ENCODE measurements at places on chromosomes 3 and 15. TPM values are rescaled to one million over a fixed set of nuclear protein-coding genes. Genes with fewer than 3 reads are reported as not detected.

DNA sequence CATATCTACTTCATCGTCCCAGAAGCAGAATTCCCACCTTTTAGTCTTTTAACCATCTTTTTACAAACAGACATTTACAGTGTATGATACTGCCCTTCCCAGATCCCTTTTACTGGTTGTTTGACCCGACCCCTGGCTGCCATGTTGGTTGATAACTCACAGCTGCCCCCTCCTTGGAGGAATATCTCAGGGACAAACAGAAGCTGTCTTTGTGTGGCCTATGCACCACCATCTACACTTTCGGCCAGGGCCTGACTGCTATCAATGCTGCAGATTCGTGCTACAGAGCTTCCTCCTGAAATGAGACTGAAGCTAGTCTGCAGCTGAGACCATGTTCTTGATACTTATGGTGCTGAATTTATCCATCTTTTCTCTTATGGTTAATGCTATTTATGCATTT lies 6.6 kb upstream of the POLQ start:
- H3K4me1 ChIP-seq = peaks cover 5% of the 10 kb centered on the region
- DNase-seq = no peak
- no peaks in the 10 kb centered on the region for H3K36me3 ChIP-seq
- no peak overlapping the region for H3K27ac ChIP-seq
- no peaks in the 10 kb centered on the region for H3K27me3 ChIP-seq
- H3K4me3 ChIP-seq = no peak overlapping the region

DNA sequence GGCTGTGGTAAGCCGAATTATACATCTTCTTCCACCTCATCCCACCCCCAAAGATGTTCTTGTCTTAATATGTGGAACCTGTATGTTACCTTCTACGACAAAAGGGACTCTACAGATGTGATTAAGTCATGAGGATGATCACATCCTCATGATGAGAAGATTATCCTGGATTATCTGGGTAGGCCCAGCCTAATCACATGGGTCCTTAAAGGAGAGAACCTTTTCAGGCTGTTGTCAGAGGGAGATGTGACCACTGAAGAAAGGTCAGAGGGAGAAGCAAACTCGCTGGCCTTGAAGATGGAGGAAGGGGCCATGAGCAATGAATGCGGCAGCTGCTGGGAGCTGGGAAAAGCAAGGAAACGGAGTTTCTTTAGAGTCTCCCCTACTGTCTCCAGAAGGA lies 12.9 kb upstream of the SCG3 start:
- no peaks in the 10 kb centered on the region for H3K36me3 ChIP-seq
- no peak for DNase-seq
- no peaks in the 10 kb centered on the region for H3K27me3 ChIP-seq
- H3K4me3 ChIP-seq = no peak overlapping the region
- no peak overlapping the region for H3K27ac ChIP-seq
- peaks cover 7% of the 10 kb centered on the region for H3K4me1 ChIP-seq

DNA sequence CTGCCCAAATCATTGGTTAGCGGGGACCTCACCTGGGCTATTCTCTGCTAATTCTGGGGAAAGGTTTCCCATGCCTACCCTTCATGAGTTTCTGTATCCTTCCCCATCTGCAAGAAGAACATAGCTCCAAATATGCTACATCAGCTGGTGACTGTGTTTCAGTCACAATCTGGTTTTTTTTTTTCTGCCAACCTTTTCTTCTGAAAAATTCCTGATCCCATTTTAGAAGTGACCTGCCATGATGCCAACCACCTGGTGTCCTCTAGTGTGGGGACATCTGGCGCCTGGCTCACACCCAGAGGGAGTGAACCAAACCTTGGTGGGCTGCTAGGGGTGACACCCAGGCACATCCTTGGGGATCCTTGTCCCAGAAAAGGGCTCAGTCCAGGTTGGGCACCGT lies 76.1 kb downstream of the CHRD start:
- H3K27ac ChIP-seq = no peak overlapping the region
- H3K36me3 ChIP-seq = no peaks in the 10 kb centered on the region
- no peak for DNase-seq
- H3K27me3 ChIP-seq = no peaks in the 10 kb centered on the region

DNA sequence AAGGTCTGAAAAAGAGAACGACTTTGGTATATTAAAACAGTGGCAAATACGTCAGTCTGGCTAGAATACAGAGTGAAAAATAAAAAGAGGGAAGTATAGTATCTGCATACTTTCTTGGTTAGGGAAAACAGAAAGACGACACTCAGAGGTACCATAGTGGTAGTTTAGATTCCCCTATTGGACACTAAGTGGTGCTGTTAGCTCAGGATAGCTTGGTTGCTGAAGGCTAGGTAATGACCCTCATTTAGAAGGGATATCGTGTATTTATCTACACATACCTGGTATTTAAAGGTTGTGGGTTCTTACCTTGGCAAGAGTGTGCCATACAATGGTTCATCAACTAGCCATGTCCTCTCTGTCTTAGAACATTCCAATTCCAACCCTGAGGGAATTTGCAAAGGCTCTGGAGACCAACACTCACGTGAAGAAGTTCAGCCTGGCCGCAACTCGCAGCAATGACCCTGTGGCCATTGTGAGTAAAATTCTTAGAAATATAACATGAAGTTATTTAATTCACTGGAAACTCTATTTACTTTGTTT lies 31.0 kb downstream of the TMOD2 start:
- no peaks in the 10 kb centered on the region for H3K4me1 ChIP-seq
- H3K36me3 ChIP-seq = no peaks in the 10 kb centered on the region
- H3K27me3 ChIP-seq = no peaks in the 10 kb centered on the region
- no peak overlapping the region for H3K4me3 ChIP-seq
- H3K27ac ChIP-seq = no peak overlapping the region

GRCh38 chr15:78666010-78666409 lies 25.0 kb upstream of the CHRNB4 start:
- H3K27me3 ChIP-seq = no peaks in the 10 kb centered on the region
- no peak overlapping the region for H3K27ac ChIP-seq
- peaks cover 20% of the 10 kb centered on the region for H3K4me1 ChIP-seq

GRCh38 chr15:63800739-63801138 lies 33.0 kb downstream of the HERC1 start:
- no peak overlapping the region for H3K4me3 ChIP-seq
- H3K36me3 ChIP-seq = no peaks in the 10 kb centered on the region
- no peak overlapping the region for H3K27ac ChIP-seq
- H3K4me1 ChIP-seq = peaks cover 14% of the 10 kb centered on the region

- H3K36me3 ChIP-seq = no peaks in the 10 kb centered on the region
- no peak overlapping the region for H3K4me3 ChIP-seq
- DNase-seq = no peak
- no peak overlapping the region for H3K27ac ChIP-seq
Observed at GRCh38 chr3:128557531-128558280, 64.7 kb upstream of the GATA2 start.

DNA sequence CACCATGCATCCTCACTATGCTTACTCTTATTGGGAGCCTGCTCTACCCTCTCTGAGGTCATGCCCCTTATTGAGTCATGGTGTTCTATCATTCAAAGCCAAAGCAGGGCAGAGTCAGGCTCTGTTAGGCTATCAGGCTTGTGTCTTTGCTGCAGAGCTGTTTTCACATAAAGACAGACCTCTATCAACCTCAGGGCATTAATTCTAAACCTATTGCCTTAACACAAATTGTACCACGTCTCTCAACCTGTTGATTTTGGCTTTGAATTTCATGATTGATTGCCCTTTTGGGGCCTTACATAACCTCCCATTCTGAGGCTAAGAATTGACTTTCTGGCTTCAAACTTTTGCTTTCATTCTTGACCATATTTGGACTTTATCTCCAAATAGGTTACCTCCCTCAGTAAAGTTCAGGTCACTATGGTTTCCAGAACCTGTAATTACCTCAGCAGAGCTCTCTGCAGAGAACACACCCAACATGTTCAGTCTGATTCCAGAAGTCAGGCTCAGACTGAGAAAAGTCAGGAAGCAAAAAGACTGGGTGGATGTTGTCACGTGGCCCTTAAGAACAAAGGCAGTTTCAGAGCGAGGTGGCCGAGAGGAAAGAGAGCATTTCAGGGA lies 221.4 kb upstream of the NANOGP8 start:
- H3K27me3 ChIP-seq = no peaks in the 10 kb centered on the region
- no peaks in the 10 kb centered on the region for H3K36me3 ChIP-seq
- DNase-seq = peak; percentile 10
- H3K27ac ChIP-seq = no peak overlapping the region

DNA sequence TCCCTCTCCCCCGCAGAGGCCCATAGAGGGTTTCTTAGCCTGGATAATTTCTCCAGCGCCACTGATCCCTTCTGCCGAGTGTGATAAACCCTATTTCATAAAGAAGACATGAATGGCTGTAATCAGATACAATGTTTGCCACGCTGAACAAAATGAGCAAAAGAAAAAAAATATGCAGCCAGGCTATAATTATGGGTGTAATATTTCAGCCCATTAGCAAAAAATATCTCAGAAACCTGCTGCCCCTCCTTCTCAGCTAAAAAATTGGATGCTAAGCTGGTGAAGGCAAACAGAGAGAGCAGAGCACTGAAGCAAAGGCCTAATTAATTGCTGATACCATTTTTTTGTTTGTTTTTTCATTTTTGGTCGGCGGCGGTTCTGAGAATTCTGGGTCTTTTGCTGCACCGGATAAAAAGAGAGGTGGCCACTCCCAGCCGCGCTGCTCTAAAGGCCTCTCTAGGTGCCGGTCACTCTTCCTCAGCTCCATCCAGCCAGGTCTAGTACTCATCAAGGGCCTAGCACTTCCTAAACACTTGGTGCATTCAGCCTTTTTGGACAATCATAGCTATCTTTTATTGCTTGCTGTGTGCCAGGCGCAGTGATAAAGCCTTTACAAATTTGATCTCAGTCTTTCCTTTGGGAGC lies 128.7 kb upstream of the TLE3 start:
- no peaks in the 10 kb centered on the region for H3K4me1 ChIP-seq
- no peaks in the 10 kb centered on the region for H3K36me3 ChIP-seq
- no peaks in the 10 kb centered on the region for H3K27me3 ChIP-seq
- DNase-seq = no peak

DNA sequence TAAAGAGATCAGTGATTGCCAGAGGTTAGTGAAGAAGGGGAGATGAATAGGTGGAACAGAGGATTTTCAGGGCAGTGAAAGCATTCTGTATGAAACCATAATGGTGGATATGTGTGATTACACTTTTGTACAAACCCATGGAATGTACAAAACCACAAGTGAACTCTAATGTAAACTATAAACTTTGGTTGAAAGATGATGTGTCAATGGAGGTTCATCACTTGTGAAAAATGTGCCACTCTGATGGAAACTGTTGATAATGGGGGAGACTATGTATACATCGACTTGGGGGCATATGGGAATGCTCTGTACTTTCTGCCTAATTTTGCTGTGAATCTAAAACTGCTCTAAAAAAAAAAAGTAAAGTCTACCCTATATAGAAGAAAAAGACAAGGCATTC lies 68.7 kb upstream of the ARHGEF3 start:
- no peaks in the 10 kb centered on the region for H3K4me1 ChIP-seq
- no peaks in the 10 kb centered on the region for H3K36me3 ChIP-seq
- no peak overlapping the region for H3K27ac ChIP-seq
- no peak overlapping the region for H3K4me3 ChIP-seq

DNA sequence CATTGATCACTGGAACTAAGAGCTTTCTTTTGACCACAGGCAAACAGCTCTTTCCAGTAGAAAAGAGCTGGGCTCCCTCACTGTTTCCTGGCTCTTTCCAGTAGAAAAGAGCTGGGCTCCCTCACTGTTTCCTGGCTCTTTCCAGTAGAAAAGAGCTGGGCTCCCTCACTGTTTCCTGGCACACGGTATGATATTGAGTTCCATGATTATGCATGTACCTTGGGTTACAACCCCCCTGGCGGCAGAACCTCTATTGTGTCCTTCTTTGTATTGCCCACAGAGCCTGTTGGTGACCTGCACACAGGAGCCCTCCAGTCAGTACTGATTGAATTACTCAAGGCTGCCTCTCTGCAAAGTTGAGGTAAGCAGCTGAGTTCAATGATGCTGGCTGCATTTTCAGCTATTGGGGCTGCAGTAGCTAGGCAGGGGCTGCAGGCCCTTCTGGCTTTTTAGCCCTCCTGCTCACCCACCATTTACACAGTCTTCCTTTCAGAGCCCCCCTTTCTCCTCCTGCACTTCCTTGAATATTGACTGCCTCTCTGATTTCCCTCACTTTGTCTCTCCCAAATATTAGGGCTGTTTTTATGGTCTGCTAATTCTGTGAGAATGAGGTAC lies 10.2 kb downstream of the ACKR2 start:
- H3K27ac ChIP-seq = no peak overlapping the region
- 0 out of 2 replicates have a peak, but pooled peaks cover 5% of the 10 kb centered on the region for H3K4me1 ChIP-seq
- peak; percentile 67 for DNase-seq
- no peaks in the 10 kb centered on the region for H3K36me3 ChIP-seq
- no peaks in the 10 kb centered on the region for H3K27me3 ChIP-seq

DNA sequence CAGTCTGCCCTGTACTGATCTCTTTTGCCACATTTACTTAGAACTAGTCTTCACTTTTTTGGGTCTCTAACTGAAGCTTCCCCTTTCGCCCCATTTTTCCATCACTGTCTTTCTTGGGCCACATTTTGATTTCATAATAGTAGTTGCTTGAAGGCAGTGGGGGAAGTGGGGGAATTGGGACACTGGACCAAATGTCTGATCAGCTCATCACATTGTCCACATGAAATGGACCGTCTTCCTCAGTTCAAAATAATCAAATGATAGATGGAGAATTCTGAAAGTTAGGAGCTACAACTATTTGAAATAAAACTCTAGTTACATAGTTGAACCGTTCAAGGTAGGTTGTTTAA lies 747 bp downstream of the PDCD6IP start:
- H3K4me3 ChIP-seq = peak overlapping the region; percentile 90
- DNase-seq = no peak
- peaks cover 6% of the 10 kb centered on the region for H3K4me1 ChIP-seq
- H3K36me3 ChIP-seq = peaks cover 4% of the 10 kb centered on the region
- H3K27ac ChIP-seq = peak overlapping the region; percentile 82
- H3K27me3 ChIP-seq = no peaks in the 10 kb centered on the region

- H3K27me3 ChIP-seq = no peaks in the 10 kb centered on the region
- no peaks in the 10 kb centered on the region for H3K36me3 ChIP-seq
- no peak overlapping the region for H3K4me3 ChIP-seq
- DNase-seq = no peak
- H3K27ac ChIP-seq = no peak overlapping the region
- no peaks in the 10 kb centered on the region for H3K4me1 ChIP-seq
Observed at GRCh38 chr3:189726277-189726676, 95.1 kb downstream of the TP63 start.

DNA sequence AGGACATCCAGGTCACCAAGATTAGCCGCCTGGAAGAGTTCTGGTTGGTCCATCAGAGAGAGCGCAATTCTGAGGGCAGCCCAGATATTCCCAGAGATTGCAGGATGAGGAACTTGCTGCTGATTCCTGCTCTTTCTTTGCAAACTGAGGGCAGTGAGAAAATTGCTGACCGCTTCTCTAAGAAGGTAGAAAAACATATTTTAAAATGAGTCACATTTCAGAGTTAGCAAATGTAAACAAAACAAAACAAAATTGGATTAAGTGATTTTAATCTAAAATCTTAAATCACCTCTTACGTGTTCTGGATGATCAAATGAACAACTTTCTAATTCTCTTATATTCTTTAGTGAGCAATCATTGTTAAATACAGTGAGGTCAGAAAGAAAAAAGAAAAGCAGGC lies 149.0 kb downstream of the USP13 start:
- H3K27ac ChIP-seq = no peak overlapping the region
- H3K36me3 ChIP-seq = no peaks in the 10 kb centered on the region
- H3K4me3 ChIP-seq = no peak overlapping the region
- no peaks in the 10 kb centered on the region for H3K4me1 ChIP-seq
- no peaks in the 10 kb centered on the region for H3K27me3 ChIP-seq
- no peak for DNase-seq

- H3K27ac ChIP-seq = no peak overlapping the region
- no peaks in the 10 kb centered on the region for H3K27me3 ChIP-seq
- no peak overlapping the region for H3K4me3 ChIP-seq
- H3K4me1 ChIP-seq = no peaks in the 10 kb centered on the region
- no peak for DNase-seq
Observed at GRCh38 chr3:144774897-144775296, 803.3 kb downstream of the DIPK2A start.

Gene TMEM45A
- 7.0 TPM for total RNA-seq

Gene NANOGP8
- total RNA-seq = 49.6 TPM

Gene SLC27A2
- 9.4 TPM for total RNA-seq

All from GM23338 (cell line).